ENCODE measurements at places on chromosomes 16 and 17.

GRCh38 chr17:42865638-42866094, 14.7 kb downstream of the AOC3 start:
- DNase-seq = no peak

GRCh38 chr16:1076801-1077576, 4.4 kb downstream of the SSTR5 start:
- DNase-seq = no peak

GRCh38 chr17:33964344-33964979, 290.6 kb upstream of the CCL2 start:
- DNase-seq = no peak

GRCh38 chr17:83191388-83192160, 112.2 kb downstream of the METRNL start:
- peak; percentile 0 for DNase-seq

- DNase-seq = peak; percentile 61
Observed at GRCh38 chr17:40122136-40122998, 596 bp downstream of the MSL1 start.

DNA sequence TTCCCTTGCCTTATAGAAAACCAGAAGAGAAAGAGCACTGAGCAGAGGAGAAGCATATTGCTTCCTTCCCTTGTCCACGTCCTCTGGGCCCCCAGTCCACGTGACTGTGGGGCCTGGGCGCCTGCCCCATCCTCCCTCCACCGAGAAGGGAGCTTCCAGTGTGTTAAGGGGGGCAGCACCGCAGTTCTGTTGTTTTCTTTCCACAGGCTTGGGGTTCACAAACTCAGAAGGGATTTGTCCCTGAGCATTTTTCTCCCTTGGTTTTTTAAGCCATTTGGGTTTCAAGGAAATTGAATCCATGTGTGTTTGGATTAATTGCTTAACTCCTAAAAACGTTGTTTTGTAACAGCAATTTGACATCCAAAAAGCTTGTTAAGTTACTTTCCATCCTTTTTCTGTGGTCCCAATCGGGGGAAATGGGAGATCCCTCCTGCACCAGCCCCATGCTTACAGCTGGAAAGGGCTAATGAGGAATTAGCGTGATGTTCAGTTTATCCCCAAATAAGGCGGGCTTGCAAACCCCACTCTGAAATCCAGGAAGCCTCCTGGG, 347.5 kb upstream of the TNRC6C start:
- no peak for DNase-seq

GRCh38 chr17:61734466-61734865, 128.9 kb downstream of the BRIP1 start:
- DNase-seq = no peak

- no peak for DNase-seq
Observed at GRCh38 chr17:76139801-76140660, 1.0 kb downstream of the FOXJ1 start.

DNA sequence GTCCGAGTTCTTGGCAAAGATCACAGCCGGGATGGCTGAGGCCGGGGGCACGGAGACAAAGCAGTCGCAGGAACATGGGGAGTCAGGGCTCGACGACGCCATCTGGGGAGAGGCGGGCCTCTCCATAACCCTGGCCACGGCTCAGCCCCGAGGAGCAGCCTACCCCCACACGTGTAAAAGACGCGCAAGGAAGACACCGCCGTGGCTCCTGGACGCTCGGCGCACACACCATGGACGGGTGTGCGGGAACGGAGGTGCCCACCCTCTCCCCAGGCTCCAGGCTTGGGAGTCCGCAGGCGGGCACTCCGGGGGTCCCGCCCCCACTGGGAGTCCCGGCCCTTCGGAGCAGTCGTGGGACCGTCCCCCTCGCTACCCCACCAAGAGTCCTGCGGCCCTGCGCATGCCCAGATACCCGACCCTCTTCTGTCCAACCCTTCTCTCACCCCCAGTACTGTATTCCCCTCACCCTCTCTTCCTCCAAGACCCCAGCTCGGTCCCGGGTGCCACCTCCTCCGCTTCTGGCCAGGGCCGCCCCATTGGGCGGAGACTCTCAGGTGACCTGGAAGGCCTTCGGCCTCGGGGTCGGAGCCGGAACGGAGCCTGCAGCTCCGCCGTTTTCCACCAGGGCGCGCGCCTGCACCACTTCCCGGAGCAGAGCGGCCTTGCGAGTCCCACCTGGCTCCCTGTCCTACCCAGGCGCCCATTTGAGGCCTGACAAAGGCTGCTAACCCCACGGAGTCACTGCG, at the start of gene SCRN2:
SCRN2 (minus strand) TSS at position 532 of the 746 bp plus-strand sequence; CDS start at position 102, 430 bp downstream.
- DNase-seq = peak; percentile 96

- no peak for DNase-seq
Observed at GRCh38 chr16:70665113-70665694, 18.8 kb downstream of the IL34 start.

DNA sequence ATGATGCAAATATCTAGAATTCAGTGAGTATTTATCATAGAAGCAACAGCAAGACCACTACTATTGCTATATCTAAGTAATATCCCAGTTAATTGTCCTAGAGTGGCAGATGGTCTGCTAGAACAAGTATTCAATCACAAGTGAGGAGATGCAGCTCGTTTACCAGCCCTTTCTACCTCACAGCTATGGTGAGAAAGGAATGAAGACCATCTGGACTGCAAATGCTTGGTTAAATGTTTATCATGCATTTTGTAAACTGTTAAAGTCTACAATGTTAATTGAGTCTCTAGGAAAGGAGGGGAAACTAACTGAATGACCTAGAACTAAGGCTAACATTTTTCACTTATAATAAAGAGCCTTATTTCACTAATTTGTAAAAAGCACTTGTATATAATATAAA, 52.5 kb downstream of the CNOT1 start:
- no peak for DNase-seq

DNA sequence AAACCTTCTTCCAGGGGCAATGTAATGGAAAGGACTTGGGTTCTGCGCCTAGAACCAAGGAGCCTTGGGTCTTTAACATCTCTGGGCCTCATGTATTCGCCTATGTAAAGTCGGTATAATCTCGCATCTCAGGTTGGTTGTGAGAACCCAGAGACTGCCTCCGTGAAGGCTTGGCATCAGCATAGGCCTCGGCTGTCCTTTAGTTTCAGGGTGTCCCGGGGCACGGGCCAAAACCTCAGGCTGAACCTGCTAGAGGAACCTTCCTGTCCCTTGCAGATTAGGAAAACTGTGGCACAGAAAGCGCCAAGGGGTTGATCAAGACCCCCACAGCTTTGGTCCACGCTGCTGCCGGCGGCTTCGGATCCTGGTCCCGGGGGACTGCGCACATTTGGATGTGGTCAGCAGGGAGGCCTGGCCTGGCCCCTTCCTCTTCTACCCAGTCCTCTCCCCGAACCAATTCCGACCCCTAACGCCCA, 772 bp upstream of the PHAF1 start:
- no peak for DNase-seq

GRCh38 chr16:11140466-11140865, 115.5 kb downstream of the SOCS1 start:
- DNase-seq = no peak

DNA sequence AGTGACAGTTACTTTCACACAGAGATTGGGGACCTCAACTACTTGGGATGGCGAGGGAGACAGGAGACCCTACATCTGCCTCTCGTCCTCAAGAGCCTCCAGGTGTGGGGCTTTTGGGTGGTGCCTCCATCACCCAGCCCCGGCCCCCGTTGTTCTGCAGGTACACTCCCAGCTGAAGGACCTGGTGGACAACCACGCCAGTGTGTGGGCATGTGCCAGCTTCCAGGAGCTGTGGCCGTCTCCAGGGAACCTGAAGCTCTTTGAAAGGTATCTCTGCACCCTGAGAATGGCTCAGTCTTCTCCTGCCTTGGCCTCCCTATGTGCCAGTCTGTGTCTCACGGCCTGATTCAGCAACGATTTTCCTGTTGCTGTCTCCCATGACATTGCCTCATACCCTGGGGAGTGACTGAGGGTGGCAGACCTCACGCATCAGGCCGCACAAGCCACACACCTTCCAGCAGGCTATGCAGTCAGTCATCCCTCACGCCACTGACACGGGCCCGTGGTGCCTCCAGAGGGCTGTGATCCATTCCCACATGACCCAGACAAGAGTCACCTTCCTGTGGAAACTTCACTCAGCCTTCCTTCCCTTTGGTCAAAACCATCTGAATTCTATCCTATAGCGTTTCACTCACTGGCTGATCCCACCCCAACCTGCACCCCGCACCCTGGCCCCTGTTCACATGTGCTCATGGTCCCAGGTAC, 3.7 kb downstream of the CCNF start:
- no peak for DNase-seq

DNA sequence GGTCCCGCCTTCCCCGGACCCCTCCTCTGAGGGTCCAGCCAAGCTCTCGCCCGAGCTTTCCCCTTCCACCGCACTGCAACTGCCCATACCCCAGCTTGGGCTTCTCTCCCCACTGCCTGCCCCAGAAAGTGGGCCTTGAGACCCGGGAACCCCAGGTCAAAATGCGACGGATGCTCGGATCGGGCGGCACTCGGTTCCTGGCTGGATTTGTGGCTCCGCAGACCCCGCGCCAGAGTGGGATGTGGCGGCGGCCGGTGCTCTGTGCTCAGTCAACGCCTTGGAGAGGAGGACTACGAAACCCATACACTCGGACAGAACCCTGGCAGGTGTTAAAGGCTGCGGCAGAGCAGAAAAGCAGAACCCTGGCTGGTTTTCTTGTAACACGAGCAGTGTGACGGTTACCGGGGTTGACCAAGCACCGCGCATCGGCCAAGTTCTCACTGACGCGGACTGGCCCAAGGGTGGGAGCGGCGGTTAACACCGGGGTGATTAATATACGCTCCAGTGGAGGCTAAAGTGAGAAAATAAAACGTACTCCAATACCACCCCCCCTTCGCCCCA, 885 bp upstream of the SLFN13 start:
- peak; percentile 40 for DNase-seq

GRCh38 chr16:80583466-80583865, 42.7 kb downstream of the DYNLRB2 start:
- DNase-seq = no peak

GRCh38 chr16:3074860-3075522, 9.6 kb downstream of the IL32 start:
- no peak for DNase-seq

DNA sequence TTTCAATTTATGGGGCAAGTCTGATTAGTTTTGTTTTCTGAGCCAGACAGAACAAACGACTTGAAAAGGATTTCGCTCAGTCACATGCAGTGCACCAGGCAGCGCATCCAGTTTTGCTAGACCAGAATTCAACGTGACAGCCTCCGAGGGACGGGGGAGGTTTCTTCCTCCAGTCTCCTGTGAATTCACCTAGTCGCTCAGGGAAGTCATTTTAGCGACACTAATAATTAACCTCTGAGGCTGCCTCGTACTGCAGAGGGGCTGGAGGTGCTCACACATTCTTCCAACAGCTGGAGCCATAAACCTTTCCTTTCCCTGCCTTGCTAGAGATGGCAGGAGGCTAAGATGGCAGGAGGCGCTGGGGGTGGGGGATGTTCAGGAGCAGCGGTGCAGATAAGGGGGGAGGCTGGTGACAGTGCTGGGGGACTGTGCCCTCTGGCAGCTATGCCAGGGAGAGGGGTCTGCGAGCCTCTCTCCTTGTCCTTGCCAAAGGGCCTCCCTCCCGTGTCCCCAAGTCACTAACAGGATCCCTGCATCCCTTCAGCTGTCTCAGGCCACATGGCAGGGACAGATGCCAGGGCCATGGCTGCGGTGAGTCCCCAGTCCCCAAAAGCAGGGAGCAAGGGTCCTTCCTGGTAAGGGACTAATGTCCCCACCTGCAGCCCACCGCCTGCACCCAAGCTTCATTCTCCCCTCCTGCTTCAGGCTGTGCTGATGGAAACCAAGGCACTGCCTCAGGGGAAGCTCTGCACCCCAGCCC, 24.0 kb downstream of the MXRA7 start:
- no peak for DNase-seq

- DNase-seq = no peak
Observed at GRCh38 chr17:64230791-64231408, 32.2 kb downstream of the TEX2 start.

- peak; percentile 85 for DNase-seq
Observed at GRCh38 chr16:18789850-18790706, at the start of gene RPS15A. Gene RPS15A, minus strand, starts transcription at chr16:18790334. Its CDS starts 1,221 bp downstream, at chr16:18789113.

DNA sequence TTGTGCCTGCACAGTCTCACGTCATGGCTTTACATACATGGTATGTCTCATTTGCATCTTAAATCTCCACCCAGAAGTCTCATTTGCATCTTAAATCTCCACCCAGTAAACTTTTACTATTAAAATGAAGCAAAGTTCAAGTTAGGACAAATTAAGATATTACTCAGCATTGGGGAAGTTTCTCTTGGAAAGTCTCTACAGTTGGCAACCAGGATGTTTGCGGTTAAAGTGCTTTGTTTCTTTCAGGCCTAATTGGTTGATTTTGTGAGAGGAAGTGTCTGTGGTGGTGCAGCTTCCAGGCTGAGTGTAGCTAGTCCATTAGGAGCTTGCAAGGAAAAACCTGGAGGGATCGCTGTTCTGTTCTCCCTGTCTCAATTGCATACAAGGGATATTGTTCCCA, 1373.3 kb upstream of the GOT2 start:
- no peak for DNase-seq

GRCh38 chr16:68823401-68824135, 19.8 kb upstream of the TANGO6 start:
- DNase-seq = no peak

GRCh38 chr16:87203060-87203656, 114.0 kb downstream of the C16orf95 start:
- peak; percentile 84 for DNase-seq

DNA sequence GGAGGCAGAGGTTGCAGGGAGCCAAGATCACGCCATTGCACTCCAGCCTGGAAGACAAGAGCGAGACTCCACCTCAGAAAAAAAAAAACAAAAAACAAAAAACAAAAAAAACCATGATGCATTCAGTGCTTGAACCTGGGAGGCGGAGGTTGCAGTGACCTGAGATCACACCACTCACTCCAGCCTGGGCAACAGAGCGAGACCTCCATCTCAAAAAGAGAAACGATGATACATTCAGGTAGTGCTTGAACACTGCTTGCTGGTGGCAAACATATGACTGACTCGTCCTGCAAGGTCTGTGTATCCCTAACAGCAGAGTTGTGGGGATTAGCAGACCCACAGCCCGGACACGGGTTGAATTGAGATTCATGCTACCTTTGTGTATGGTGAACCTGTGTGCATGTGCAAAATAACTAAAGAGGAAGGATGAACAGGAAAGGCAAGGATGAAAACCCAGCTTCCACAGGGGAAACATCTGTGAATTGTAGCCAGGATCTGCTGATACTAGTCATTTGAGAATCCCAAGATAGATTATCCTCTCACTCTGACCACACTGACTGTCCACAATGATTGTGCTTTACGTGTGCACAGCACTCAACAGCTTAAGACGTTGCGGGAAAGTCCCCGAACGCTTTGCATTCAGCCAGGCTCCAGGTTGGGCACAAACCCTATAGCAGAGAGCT, 52.4 kb upstream of the MRPS23 start:
- no peak for DNase-seq

DNA sequence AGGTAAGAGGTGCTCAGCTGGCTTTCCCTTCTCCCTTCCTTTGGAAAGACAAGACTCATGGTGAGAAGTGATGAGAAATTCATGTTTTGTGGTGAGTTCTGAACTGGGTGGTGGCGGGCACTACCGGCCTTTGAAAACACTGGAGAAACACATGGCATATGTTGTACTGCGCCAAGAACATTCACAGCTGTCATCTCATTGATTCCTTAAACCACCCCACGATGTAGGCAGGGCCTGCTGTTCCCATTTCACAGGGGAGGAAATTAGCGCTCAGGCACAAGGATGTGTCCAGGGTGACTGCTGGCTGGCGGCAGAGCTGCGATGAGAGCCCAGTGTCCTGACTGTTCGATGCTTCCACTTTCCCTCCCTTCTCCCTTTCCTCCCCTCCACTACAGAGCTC, 1.6 kb upstream of the DOC2B start:
- DNase-seq = no peak

- DNase-seq = no peak
Observed at GRCh38 chr17:55166506-55166905, 98.3 kb upstream of the HLF start.

GRCh38 chr16:47309581-47310312, 151.1 kb downstream of the ITFG1 start:
- no peak for DNase-seq
